ENCODE measurements at places on chromosomes 7 and 10.

DNA sequence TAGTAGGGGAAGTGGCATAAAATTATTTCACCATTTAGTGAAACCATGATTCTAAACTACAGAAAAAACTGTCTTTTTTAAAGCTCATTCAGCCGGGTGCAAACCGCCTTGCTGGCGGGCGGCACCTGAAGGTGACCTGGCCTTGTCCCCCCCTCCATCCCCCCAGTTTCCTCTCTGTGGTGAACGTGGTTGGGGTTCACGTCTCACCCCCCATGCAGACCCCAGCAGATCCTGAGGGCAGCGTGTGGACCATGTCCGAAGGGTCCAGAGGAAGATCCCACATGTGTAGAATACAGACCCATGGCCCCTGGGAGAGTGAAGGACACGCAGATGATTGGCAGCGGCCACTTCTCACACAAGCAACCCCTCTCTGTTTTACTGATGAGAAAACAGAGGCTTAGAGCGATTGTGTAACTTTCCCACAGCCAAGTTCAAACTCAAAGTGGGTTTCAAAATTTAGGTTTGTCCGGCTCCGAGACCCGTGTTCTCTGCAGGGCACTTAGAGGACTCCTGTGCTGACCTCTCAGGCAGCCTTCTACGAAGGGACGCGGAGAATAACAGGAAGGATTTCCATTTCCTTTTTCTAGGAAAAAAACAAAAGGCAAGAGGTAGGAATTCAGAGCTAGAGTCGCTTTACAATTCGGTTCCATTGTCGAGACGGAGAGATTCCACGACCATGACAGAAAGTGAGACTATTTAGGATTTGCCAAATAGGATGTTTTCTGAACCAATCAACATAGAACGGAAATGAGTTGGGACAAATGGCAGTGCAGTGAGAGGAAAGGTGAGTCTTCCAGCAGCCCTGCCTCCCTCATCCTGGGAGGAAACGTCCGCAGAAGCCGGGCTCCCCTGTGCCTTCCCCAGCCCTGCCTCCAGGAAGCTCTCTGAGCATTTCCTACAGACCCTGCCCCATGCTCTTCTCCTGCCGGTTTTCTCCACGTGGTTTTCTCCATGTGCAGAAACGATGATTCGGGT is 67.6 kb upstream of the PITRM1 start:
- no peak for DNase-seq

- DNase-seq, result no peak
These were observed 127.8 kb downstream of the CUX1 start for GRCh38 chr7:101945034-101945758.

DNA sequence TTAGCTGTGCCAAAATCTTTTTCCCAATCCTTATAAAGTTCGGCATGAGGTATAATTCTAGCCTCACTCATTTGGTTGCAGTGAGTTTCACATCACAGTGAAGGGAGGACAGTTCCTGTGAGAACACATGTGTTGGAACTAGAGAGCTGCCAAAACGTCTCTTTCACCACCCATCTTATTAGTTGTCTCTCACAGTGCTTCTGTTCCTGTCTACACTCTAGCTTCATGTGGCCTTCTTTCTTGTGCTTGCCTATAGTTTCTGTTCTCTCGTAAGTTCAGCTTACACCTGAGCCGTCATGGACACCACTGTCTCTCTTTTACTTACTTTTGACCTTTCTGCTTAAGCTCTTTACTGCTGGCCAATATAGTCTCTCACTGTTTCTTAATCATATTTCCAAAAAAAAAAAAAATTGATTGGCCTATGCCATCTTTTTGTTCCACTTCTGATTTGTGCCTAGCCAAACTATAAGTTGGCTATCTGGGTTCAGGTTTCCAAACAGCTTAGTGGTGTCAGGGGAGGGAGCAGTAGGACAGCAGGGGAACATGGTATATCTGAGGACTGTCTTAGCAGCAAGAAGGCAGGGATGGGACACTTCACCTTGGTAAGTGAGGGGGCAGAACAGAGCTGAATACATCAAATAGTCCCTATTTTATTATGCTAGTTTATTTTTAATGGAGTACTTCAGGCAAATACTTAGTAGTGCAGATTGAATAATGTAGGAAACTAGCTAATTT is 38.0 kb downstream of the ZNRF2 start:
- DNase-seq, result no peak

DNA sequence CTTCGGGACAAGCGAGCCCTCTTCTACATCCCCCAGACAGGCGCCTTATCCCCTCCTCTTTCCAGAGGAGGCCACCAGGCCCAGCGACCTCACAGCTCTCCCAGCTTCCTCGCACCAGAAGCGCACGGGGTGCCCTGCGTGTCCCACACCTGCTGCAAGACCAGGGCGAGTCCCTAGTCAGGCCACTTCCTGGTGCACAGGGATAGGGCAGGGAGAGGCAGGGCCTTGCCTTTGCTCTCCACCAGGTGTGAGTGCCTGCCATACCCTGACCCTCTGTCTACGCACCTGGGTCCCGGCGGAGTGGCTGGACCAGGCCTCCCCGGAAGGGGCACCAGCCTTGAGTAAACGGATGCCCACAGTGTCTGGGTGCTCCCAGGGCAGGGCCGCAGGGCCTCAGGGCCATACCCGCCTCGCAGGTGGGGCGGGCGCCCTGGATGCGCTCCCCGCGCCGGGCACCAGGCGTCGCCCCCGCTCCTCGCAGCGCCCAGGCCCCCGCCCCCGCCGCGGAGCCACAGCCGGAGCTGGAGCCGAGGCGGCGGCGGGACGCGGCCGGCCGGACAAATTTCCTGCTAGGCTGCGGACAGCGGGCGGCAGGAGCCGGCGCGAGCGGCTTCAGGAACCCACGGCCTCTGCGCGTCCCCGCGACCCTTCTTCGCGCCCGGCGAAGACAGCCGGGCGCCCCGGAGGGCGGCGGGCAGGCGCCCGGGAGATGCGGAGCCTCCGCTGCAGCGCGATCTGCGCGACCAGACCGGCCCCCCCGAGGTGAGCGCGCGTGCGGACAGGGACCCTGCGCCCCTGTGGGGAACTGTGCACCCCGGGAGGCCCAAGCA is at the start of gene PTPRE:
Gene PTPRE (plus strand): TSS at position 556 of the 830 bp plus-strand sequence. CDS start 133,779 bp downstream, outside the sequence.
- peak; percentile 98 for DNase-seq

DNA sequence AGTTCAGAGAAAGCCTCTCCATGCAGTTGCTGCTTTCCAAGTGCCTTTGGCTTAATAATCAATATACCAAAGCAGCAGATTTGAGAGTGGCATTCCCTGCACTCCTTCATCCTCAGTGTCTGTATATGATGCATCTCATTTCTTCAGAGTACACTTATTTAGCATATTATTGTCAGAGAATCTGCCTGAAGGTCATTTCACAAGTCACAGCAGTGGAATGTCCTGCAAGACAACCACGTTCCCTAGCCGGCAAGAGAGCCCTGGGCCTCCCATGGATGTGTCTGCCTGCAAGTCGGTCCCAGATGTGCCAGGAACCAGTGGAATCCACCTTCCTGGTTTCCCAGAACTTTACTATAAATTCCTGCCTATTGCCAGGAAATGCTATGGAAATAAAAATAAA is 289.4 kb upstream of the IGFBP3 start:
- no peak for DNase-seq

DNA sequence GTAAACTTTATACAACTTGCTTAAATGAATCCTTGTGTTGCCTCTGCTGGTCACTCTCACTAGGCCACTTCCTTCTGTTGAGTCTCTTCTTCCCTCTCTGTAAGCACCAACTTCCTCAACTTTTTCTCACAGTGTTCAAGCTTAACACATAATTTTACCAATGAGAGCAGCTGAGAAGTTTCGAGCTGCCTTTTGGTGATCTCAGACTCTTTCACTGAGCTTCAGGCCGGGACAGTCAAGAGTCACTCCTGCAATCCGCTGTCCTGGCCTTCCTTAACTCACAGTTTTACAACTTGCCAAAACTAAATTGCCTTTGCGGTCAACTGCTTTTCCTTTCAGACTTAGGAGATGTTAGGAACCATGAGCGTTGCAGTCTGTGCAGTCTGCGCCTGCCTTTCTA is 47.4 kb downstream of the PRPF18 start:
- peak; percentile 87 for DNase-seq

- no peak for DNase-seq
These were observed 88.2 kb upstream of the DUSP5 start for GRCh38 chr10:110409488-110409887.

DNA sequence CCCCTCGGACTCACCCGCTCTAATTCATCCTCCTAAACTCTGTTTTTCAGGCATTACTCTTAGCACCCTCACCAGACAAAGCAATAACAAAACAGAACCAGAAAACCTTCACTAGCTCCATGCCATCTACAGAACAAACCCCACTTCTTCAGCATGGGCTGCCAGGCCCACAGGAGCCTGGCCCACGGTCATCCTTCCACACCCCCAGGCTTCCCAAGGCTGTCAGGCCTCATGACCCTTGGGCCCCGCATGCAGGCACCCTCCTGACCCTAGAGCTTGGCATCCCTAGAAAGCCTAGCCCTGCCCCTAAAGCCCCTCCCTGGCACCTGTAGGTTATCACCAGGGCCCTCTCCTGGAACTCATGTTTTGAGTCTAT is 59.6 kb downstream of the PRKAG2 start:
- DNase-seq, result peak; percentile 1

- DNase-seq, result no peak
These were observed 46.8 kb upstream of the NAMPT start for GRCh38 chr7:106331441-106332175.

DNA sequence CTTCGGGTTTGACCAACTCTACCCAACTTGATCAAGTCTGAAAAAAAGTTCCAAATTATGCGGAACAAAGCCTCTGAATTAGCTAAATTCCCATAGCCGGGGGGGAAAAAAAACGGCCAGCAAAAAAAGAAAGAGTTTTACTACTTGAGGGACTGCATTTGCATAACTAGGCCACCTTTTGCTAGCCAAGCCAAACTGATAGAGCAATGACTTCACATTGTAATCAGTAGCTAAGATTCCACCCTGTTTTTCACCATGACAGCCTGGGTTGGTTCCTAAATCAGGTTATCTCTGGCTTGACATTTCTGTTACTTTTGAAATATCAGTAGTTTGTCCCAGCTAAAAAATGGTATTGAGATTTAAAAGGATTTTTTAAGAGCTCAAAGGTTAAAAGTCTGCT is 31.4 kb upstream of the CREB3L2 start:
- DNase-seq, result no peak

GRCh38 chr10:22816298-22816653 is 101.9 kb upstream of the PIP4K2A start:
- DNase-seq, result peak; percentile 69

- no peak for DNase-seq
These were observed 73.2 kb downstream of the VCL start for GRCh38 chr10:74071157-74071556.

DNA sequence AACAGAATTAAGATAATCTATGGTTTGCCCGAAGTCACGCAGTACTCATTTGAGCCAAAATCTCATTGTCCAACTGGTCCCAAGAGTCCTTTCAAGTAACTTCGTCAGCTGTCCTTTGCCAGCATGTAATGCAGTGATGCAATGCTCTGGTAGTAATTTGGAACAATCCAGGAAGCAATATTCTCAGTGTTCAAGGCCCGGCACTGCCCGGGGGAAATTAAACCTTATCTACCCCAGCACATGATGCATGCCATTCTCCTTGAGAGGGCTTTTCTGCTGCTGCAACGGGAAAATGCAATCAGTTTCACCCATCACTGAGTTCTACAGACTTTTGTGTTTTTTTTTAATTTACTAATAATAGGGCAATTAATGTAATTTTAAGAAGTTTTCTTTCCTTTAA is 77.6 kb upstream of the NME8 start:
- DNase-seq, result no peak

DNA sequence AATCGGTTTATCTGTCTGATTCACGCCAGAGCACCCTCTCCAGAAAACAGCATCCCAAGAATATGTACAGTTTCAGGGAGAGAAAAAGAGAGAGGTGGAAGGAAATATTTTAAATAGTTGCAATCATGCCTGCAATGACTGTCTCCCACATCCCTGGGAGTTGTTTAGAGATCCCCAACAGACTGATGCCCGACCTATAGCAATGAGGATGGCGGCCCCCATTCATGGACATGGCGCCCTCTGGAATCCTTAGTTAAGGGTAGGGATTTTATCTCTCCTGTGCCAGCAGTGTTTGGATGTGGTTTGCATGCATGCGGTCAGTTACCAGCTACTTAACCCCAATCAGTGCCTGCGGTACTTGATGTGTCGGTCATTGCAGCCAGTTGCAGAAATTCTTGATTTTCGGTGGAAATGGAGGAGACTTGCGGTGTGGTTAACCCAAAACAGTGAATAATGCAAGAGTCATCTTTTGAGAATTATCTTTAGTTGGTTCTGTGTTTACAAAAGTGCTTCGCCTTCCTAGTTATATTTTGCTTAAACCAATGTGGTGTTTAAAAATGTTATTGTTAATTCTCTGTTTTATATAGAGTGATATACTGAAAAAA is 186.0 kb upstream of the TCF7L2 start:
- peak; percentile 84 for DNase-seq

DNA sequence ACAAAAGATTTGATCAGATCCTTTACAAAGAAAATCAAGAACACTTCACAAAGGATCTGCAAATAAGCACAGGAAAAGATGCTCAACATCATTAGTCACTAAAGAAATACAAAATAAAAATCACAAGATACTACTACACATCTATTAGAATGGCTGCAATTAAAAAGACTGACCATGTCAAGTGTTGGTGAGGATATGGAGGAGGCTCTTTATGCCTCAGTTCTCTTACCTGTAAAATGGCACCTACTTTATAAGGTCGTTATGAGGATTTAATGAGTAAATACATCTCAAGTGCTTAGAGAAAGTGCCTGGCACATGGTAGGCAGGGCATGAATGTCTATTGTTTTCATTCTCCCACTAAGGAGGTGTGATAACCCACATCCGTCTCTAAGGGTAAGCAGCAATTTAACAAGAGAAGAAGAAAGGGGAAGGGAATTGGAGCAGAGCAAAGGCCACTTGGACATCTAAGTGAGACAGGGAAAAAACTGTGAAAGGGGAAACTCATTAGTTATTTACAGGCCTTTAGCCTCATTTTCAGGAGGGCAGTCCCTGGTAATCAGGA is 157.5 kb upstream of the NFE2L3 start:
- no peak for DNase-seq

DNA sequence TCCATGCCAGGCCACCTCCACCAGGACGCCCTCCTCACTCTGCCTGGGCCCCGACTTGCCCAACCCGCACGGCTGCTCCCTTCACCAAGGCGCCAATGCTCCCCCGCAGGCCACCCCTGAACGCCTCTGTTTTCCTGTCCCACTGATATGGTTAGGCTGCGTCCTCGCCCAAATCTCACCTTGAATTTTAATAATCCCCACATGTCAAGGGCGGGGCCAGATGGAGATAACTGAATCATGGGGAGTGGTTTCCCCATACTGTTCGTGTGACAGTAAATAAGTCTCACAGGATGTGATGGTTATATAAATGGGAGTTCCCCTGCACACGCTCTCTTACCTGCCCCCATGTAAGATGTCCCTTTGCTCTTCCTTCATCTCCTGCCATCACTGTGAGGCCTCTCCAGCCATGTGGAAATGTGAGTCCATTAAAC is 29.8 kb downstream of the RSU1 start:
- no peak for DNase-seq

- no peak for DNase-seq
These were observed 306.8 kb downstream of the WDR11 start for GRCh38 chr10:121157998-121158397.

DNA sequence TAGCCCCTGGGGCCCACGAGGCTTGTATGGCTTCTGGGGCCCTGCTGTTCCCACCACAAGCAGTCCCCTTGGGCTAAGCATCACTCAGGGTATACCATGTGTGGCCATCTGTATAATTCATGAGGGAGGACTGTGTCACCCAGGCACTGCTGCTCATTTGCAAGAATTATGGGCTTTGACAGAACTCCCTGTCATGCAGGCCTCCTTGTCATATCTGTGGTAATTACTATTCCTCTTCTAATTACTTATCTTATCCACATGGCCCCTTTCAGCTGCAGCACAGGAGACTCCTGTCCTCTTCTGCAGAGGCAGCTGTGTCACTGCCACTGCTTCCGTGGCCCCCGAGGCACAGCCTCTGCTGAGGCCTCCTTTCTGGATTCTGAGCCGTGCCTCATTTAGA is 46.3 kb downstream of the LRMDA start:
- DNase-seq, result no peak
